ENCODE measurements at places on chromosomes 2 and 18.

- DNase-seq, result no peak
These were observed 72.8 kb upstream of the MC4R start for GRCh38 chr18:60445341-60445740.

- DNase-seq, result no peak
These were observed 650 bp downstream of the ACKR3 start for GRCh38 chr2:236570081-236570868.

- no peak for DNase-seq
These were observed 29.8 kb upstream of the GALM start for GRCh38 chr2:38636069-38636468.

- no peak for DNase-seq
These were observed 63.2 kb downstream of the ROCK2 start for GRCh38 chr2:11281186-11281585.

DNA sequence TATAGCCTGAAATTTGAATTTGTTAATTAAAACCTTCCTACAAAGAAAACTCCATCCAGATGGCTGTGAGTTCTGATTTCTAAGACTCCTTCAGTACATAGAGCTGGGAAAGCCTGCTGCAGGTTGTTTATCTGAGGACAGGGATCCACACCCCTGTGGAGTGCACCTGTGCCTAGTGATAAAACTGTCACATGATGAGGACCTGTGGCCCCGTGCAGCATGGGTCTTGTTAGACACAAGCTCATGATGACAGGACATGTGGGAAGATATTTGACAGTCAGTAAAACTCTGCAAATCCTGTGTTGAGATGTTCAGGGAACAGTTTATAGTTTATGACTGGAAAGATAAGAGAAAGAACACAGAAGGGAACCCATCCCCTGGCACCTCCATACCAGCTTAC is 133.2 kb upstream of the TMEM18 start:
- no peak for DNase-seq

DNA sequence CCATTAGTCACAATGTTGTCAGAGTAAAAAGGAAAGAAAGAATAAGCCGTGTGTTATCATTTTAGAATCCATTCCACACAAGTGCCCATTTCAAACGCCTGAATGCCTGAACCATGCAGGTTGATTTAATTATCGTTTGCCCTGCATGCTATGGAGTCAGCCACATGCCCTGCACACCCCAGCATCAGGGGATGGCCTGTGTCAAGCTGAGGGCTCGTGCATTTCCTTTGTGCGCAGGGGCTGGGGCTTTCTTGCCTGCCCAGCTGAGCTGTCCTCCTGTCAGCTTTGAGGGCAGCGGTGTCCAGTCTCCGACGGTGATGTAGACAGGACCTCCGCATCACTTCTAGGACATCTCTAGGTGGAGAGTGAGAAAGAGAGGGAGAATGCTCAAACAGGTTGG is 200.4 kb downstream of the TSN start:
- DNase-seq, result no peak

Data from CD4-positive, alpha-beta memory T cell (primary cell).